Activated CD4-positive, alpha-beta memory T cell treated with anti-CD3 and anti-CD28 coated beads, Interleukin-2, amount 10 ng/mL, durations not matched to agents 7 days and 5 days (primary cell): ENCODE measurements at places on chromosomes 5 and 9. TPM values are rescaled to one million over a fixed set of nuclear protein-coding genes. Genes with fewer than 3 reads are reported as not detected.

Gene PLPP7
- not detected for total RNA-seq

Gene KCNN2
- total RNA-seq = not detected

Gene PCDHGA11
- total RNA-seq = not detected

Gene CD180
- total RNA-seq = 0.75 TPM

Gene IL33
- not detected for total RNA-seq

Gene PRR16
- total RNA-seq = not detected

Gene PALM2AKAP2
- not detected for total RNA-seq

Gene DCTN3
- 144 TPM for total RNA-seq

Gene PCDHB16
- total RNA-seq = not detected

Gene TCF7
- 21.9 TPM for total RNA-seq

Gene CCNI2
- total RNA-seq = 6.4 TPM

Gene HTR1A
- not detected for total RNA-seq

Gene PCDHB5
- total RNA-seq = not detected

Gene LIX1
- not detected for total RNA-seq

Gene PLK2
- 3.5 TPM for total RNA-seq

Gene C9
- not detected for total RNA-seq

Gene GFI1B
- total RNA-seq = not detected

Gene CKMT2
- not detected for total RNA-seq

Gene FABP6
- total RNA-seq = not detected

Gene ATG10
- total RNA-seq = 9.0 TPM

Gene DCP2
- 138 TPM for total RNA-seq

Gene PRRT1B
- total RNA-seq = not detected

Gene IL17B
- total RNA-seq = not detected

Gene TRIM7
- 1.9 TPM for total RNA-seq

Gene ABL1
- total RNA-seq = 30.8 TPM

Gene APBA1
- total RNA-seq = 6.2 TPM

Gene TSSK1B
- not detected for total RNA-seq

Gene CXCL14
- total RNA-seq = not detected

Gene SCGB3A2
- not detected for total RNA-seq

Gene SOX30
- total RNA-seq = 0.18 TPM

Gene IL5
- 2.6 TPM for total RNA-seq

Gene ADAMTS16
- not detected for total RNA-seq

Gene DDX41
- total RNA-seq = 105 TPM

Gene PKD2L2
- not detected for total RNA-seq

Gene PFN3
- not detected for total RNA-seq

Gene FBP1
- 0.40 TPM for total RNA-seq

Gene ZNF462
- 0.28 TPM for total RNA-seq

Gene DIRAS2
- total RNA-seq = not detected

Gene S100Z
- 2.5 TPM for total RNA-seq

Gene CD72
- total RNA-seq = 11.9 TPM

Gene PROB1
- total RNA-seq = 5.5 TPM

Gene PCDHGA4
- 0.10 TPM for total RNA-seq
